ENCODE measurements at places on chromosomes 2 and 18.

GRCh38 chr2:104487366-104487765 is 366.5 kb upstream of the POU3F3 start:
- DNase-seq = no peak

DNA sequence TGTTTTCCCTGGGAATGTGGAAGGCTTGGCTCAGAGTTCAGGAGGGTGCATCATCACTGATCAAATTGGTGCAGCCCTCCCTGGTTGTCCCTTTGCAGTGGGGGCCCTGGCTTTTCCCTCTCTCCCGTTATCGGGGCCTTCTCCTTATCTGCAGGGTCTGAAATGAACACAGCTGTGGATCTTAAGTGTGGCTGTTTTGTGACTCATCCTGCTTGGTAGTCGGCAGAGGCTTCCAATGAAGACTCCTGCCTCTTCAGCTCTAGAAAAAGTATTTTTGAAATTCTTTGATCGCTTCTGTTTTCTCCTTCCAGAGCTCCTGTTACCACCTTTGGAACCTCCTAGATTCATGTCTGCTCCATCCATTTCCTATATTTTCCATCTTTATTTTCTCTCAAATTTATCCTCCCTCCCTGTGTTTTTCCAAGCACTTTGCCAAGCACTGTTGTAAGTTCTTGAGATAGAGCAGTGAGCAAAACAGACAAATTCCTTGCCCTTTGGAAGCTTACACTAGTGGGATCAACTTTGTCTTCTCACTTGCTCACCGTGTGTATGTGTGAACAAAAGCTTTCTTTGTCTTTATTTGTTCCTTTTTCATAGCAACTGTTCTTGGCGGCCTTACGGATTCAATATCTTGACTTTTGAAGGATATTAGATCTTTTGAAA is 45.7 kb downstream of the RALB start:
- no peak for DNase-seq

DNA sequence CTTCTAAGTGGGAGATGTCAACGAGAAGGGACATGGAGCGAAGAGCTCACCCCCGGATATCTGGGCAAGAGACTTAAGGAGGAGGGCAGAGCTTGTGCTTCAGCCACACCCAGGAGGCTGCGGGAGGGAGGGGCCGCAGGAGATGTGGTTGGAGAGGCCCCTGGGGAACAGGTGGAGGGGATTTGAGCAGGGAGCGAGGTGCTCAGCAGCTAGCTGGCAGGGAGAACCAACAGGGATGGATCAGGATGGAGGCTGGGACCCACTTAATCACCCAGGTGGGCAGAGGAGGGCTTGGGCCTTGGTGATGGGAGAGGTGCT is 78.3 kb downstream of the MBP start:
- no peak for DNase-seq

DNA sequence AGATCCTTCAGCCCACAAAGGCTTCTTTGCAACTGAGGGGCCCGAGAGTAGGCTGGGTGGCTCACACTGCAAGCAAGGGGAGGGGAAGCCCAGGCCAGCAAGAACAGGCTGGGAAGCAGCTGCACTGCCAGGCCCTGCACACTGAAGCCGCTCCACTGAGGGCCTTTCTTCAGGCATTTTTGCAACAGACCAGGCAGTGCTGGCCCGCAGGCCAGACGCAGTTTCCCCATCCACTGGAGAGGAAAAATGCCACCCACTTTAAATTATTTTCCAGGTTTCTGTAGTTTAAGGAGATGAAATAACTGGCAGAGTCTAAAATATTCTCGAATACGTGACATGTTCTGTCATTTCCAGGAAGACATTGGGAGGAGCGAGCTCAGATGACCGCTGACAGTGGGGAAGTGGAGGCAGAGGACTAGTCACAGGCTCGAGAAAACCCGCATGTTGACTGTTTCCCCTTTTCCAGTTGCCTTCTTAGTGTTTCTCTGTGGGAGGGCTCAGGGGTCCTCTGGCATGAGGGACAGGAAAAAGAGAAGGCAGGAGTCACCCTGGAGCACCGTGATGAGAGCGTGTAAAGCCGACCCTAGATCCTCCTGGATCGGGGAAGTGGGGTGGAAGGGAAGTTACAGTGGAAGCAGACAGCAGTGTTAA is 53.3 kb upstream of the B3GNT7 start:
- DNase-seq = no peak

GRCh38 chr2:174341293-174341994 is 6.7 kb downstream of the SP9 start:
- DNase-seq = peak; percentile 79

GRCh38 chr18:34493566-34494358 is 216.3 kb upstream of the DTNA start:
- no peak for DNase-seq

GRCh38 chr18:79384151-79384807 is 11.5 kb upstream of the NFATC1 start:
- no peak for DNase-seq

DNA sequence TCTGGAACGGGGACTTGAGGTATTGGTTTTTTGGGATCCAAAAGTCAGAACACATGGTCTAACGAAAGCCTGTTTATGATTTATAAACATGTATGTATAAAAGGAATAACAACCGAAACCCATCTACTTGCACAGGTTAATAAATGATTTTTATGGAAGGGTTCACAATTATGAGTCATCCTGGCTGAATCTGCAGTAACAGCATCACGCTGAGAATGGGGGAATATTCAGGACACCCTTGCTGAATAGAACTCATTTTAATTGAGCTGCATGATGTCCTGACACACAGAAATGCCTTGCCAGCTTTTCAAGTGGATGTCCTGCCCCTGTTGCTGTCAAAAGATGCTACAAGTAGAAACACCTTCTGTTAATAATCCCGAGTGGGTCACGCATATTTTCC is 54.7 kb upstream of the TGFA start:
- no peak for DNase-seq

GRCh38 chr2:122180972-122181371 is 425.5 kb downstream of the TSN start:
- no peak for DNase-seq

- no peak for DNase-seq
Observed at GRCh38 chr2:231605607-231606091, 13.0 kb downstream of the TEX44 start.

DNA sequence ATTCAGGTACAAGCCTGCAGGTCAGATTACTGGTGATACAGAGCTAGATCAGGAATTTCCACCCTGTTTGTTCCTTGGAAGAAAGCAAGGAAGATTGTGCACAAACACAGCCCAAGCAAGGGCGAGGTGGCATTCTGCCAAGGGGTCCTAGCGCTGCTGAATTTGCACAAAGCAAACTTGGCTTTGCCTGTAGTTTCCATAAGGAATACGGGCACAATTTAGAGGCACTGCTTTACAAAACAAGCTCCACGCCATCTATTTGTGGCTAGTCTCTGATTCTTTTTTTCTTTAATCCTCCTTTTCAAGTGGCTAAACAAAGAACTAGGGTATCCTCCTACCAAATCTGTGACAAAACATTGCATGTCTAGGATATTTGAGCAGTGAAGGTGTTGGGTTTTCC is 195.5 kb upstream of the ACVR2A start:
- DNase-seq = no peak

GRCh38 chr2:85705680-85706039 is 11.5 kb downstream of the GNLY start:
- DNase-seq = no peak

GRCh38 chr2:215614296-215614695 is 178.4 kb upstream of the FN1 start:
- no peak for DNase-seq

DNA sequence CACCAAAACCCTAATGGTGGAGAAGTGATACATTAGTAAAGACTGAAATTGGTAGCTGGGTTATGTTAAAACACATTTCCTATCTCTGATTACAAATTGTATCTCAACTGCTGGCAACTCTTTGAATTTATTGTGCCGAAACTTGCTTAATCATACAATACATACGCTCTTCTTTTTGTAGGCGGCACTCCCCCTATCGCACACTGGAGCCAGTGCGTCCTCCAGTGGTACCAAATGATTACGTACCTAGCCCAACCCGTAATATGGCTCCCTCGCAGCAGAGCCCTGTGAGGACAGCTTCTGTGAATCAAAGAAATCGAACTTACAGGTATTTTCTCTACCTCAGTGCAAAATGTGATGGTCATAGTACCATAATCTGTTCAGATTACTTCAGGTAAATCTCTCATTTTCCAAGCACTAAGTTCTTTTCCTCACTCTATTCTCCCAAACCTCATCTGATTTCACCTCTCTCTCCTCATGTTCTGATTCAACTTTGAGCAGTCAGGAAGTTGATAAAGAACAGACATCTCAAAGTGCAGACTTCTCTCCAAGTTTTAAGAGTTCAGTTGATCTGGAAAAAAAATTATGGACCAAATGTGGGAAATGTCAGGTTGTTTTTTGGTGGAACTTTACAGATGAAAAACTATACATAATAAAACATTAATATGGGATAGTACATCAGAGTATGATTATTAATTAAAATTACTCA is 66.5 kb downstream of the ABI2 start:
- no peak for DNase-seq

- DNase-seq = no peak
Observed at GRCh38 chr2:225662101-225662500, 262.6 kb downstream of the NYAP2 start.

GRCh38 chr2:184294831-184295230 is 303.5 kb upstream of the ZNF804A start:
- no peak for DNase-seq

GRCh38 chr2:29334706-29335105 is 219.5 kb downstream of the CLIP4 start:
- DNase-seq = no peak

- DNase-seq = no peak
Observed at GRCh38 chr18:30622104-30622503, 420.4 kb downstream of the DSC3 start.

DNA sequence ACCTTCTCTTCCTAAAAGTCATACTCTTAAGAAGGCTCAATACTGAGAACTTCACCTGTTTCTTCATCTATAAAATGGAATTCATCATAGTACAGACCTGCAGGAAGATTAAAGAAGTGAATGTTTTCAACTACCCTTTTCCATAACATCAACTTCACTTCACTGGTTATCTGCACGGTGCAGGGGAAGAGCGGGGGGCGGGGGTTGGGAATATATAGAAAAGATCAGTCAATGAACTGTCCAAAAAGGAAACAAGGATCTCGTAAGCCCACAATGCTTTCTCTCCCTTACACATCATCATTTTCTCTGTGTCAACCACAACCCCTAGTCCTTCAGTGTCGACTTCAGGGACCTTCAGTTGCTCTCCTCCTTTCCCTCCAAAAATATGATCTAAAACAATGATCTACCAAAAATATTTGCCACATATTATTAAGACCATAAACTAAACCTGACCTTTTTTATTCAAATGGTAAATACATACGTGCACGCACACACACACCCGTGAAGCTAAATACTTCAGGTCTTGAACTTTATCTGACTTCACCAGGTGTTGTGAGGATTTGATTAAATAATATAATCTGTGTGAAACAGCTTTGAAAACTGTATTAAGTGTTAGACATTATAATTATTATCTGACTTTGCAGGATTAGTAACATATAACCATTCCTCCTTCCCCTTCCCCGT is 4.9 kb downstream of the MBOAT2 start:
- no peak for DNase-seq

GRCh38 chr2:31234683-31235503 is 941 bp downstream of the EHD3 start:
- no peak for DNase-seq

DNA sequence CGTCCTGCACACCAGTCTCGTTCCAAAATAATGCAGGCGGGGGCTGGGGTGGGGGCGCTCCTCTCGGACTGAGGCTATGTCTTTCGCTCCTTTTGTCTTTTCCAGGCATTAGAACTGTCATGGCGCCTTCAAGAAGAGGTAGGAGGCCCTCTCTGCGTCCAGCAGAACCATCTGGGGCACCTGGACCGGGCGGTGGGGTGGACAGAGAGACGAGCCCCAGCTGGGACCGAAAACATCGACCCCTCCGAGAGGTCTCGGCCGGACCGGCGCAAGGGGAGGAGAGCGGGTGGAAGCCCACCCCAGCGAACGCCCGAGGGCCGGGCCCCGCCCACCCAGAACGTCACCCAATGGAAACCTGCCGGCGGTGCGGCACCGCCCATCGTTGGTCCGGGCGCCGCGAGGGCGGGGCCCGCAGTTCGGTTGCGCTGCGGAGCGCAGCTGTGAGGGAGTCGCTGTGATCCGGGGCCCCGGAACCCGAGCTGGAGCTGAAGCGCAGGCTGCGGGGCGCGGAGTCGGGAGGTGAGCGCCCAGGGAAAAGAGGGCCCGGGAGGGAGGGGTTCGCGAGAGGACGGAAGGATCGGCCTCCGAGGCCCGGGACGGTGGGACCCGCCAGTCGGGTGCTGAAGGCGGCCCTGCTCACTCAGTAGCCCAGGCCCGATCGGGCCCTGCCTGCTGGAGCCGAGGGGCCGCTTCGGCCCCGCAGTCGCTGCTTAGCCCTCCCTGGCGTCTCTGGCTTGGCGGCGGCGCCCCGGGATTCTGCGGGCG is at the start of gene NRBP1:
NRBP1 (plus strand) TSS at position 419 of the 765 bp plus-strand sequence. CDS start 4,643 bp downstream, outside the sequence.
- DNase-seq = peak; percentile 89

DNA sequence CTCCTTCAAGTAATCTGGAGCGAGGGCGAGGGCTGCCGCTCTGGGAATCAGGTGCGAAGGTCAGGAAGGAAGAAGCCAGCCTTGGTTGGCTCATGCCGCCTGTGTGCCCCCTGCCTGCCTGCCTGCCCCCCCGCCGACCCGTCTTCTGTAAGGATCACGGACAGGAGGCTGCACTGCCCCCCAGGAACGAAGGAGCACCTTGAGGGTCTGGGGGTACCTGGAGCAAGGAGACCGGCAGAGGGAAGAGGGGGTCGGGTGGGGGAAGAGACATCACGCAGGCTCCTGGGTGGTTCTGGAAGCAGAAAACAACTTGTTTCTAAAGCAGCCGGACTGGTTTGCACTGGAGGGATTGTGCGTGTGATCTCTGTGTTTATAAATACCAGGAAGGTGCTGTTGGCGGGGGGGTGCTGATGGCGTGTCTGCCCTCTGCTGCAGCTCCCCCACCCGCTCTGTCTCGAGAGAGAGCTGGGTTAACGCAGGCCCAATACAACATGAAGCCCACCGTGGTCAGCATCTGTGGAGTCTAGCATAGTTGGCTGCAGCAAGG is 1.7 kb downstream of the FOSL2 start:
- no peak for DNase-seq

- DNase-seq = no peak
Observed at GRCh38 chr2:7384773-7385349, 467.6 kb downstream of the RNF144A start.

DNA sequence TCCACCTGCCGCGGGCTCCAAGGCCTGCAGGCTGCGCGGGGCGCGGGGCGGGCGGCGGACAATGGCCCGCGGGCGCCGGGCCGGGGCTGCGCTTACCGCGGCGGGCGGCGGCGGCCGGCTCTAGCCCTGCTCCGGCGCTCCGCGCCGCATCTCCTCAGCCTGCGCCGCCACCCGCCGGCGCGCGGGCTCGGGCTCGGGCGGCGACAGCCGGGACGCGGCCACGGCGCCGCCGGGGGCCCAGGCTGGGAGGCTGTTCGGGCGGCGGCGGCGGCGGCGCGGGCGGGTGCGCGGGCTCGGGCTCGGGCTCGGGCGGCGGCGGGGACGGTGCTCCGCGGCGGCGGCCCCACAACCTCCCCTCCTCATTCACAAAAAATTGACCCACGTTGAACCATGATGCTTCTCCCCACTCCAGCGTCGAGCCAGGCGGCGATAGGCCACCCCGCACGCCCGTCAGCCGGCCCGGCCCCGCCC is at the start of gene HDAC4:
HDAC4 (minus strand) TSS at position 425 of the 471 bp plus-strand sequence. CDS start 48,321 bp downstream, outside the sequence.
- DNase-seq = no peak

GRCh38 chr2:152322222-152322621 is 12.8 kb upstream of the FMNL2 start:
- no peak for DNase-seq

All from activated CD4-positive, CD25-positive, alpha-beta regulatory T cell (primary cell).